Activated B cell treated with CpG ODN at 0.5 μM for 24 hours (primary cell): ENCODE measurements at places on chromosomes 6 and 20. TPM values are rescaled to one million over a fixed set of nuclear protein-coding genes. Genes with fewer than 3 reads are reported as not detected.

LTA gene
- 60.4 and 66.0 TPM in 2 replicates for total RNA-seq

PXMP4 gene
- 6.8 and 7.7 TPM in 2 replicates for total RNA-seq

HCK gene
- 183 TPM in 2 replicates for total RNA-seq

RPP21 gene
- total RNA-seq: 38.1 and 46.8 TPM in 2 replicates

CRISP2 gene
- total RNA-seq: not detected in 2 replicates

RSPO3 gene
- not detected in 2 replicates for total RNA-seq
